ENCODE measurements at places on chromosomes 3 and 15.

GRCh38 chr3:31851278-31851677 is 129.8 kb downstream of the OSBPL10 start:
- no peak for DNase-seq

DNA sequence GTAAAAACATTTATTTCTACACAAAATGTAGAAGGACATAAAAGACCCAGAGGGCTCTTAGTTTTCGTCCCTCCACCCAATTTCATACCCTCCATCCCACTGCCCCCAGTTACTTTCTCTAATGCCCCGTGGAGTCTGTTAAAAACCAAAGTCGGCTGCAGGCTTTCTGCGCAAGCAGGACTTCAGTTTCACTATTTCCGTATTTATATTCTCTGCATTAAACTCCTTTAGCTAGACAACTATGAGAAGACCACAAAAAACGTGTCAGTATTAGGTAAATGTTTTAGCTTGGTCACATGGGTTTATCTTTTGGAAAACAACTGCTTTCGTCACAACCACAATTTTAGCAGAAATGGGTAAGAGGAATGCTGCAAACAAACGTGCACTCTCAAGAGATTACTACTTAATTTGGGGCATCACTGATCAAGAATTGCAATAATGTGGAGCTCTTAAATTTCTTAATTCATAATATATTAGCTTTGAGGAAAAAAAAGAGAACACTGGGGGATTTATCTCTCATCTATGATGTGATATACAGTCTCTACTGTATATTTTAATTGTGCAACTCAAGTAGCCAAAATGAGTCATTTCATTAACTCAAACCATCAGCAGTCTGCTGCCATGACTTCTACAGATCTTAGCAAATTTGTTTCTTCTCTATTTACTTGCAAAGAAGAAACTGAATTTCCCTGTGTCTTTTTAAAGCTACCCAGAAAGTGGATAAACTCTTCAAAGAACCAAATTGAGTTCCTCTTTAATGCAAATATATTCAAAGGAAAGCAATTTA is 740 bp upstream of the NSMCE3 start:
- DNase-seq: no peak

DNA sequence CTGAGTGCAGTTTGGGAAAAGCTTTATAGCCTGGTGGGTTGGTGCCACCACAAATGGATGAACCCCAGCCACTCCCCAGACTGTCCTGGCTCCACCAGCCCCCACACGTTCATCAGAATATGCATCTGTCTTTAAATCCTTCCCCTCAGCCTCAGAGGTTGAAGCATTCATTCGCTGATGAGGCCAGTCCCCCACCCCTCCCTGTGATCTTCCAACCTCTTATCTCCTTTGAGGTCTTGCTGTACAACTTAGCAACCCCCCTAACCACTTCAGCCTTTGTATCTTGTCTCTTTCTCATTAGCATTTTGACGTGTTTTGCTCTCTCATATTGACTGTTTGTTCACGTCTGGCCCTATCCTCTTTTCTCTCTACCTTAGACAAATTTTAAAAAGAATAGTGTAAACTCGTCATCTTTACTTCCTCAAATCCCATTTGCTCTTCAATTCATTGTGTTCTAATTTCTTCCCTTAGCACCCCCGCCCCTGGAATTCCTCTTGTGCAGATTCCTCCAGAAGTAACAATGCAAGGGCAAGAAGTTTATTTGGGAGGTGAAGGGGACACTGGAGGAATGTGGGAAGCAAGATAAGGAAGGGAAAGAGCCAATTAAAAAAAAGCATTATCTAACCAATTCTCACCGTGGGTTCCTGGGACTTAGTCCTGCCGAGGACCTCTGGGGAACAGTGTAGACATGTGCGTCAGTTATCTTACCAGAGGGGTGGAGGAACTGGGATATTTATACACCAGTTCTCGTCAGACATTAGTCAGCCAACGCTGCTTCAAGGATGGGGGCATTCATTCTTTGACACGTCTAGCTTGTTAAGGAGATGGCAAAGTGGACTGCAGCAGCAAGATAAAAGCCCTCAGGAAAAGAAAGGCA is 38.6 kb downstream of the MOBP start:
- no peak for DNase-seq

DNA sequence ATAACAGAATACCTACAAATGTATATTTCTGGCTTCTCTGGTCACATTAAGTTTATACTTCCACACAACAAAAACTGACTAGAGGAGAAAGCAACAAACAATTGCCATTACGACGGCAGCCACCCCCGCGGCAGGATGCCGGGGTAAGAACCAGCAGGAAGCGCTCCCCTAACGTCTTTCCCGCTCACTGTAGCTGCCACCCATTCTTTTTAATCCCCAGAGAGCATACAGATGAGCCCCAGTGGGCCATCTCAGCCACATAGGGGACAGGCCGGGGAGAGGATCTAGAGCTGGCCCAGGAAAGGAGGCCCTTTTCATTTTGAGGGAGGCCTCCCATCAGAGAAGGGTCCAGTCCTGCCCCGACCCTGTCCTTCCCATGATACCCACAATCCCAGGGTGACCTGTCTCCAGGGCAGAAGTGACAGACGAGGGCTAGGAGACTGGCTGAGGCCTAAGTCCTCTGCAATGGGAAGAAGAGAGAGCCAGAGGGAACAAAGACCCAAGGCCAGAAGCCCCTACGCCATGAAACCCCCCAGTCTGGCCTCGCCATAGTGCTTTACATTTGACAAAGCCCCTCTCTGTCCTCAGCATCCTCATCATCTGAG is 3.6 kb upstream of the CALML4 start:
- DNase-seq: no peak

DNA sequence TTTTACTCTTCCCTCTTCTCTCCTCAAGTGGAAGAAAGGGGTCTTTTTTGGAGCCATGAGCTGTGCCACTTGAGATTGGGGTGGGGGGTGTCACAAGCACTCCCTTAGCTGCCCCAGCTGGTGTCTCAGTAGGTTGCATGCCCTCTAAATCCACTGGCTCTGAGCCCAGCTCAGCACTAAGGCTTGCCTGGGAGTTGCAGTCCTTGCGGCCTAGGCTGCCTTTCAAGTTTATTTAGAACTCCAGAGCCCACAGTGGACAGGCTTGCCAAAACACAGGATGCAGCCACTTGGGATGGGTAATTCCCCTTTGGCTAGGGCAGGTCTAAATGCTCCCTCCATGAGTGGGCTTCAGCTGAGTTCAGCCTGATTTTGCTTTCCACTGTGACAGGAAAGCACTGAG is 24.7 kb downstream of the C3orf20 start:
- no peak for DNase-seq

GRCh38 chr3:190718097-190718496 is 144.4 kb downstream of the GMNC start:
- DNase-seq: no peak

GRCh38 chr3:115019900-115020299 is 127.2 kb downstream of the ZBTB20 start:
- no peak for DNase-seq

GRCh38 chr3:161203485-161204098 is 17.5 kb upstream of the NMD3 start:
- DNase-seq: no peak

DNA sequence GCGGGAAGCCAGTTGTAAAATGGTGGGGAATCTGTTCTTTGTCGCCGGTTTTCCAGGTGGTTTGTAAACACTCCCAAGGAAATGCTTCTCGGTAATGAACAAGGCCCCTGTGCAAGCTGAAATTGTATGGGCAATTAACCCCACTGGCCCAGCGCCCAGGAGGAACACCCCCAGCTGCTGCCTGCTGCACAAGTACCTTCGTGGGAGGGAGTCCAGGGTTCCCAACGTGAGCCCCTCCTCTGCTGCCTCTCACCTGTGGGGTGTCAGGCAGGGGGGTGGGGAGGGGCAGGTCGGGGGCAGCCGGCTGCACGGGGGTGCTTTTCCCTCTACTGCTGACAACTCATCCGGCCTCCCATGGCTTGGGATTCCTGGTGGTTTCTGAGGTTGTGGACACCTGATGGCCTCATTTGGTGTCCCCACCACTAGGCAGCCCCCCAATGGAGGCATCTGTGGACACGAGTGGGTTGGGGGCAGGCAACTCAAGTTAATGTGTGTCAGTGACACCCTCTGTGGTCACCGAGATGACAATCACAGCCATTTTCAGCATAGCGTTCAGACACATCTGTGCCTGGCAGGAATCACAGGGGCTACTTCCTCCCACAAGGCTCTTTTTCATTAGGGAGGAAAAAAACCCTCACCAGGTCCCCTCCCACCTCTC is 35.6 kb upstream of the PRR23E start:
- no peak for DNase-seq

DNA sequence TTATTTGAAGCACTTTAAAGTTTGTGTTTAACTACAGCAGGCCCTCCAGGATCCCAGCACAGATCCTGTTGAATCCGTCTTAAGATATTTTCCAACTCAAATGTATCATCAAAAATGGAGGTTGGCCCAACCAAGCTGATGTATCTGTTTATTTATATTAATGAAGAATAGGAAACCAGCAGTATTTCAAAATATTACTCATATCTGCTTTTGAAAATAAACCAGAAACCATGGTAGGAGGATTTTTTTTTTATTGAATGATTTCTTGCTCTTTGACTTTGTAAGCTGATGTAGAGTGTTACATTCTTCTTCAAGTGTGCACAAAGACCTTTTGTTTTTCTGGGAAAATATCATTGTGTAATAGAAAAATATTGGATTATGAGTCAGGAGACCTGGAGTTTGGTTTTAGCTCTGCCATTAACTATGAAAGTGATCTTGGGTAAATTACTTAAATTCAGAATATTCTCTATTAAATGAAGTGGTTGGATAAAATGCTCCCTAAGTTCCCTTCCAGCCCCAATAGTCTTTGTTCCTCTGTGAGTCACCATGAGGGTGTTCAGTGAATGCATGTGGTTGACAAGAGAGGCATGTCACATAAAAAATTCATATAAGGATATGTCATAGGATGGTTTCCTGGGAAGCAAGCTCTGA is 221.3 kb upstream of the GAP43 start:
- no peak for DNase-seq

GRCh38 chr3:58333206-58334012 is 717 bp downstream of the PXK start:
- DNase-seq: no peak

GRCh38 chr15:59063042-59063441 is 41.9 kb upstream of the CCNB2 start:
- DNase-seq: no peak

GRCh38 chr3:38721207-38721772 is 71.8 kb upstream of the SCN5A start:
- DNase-seq: no peak

DNA sequence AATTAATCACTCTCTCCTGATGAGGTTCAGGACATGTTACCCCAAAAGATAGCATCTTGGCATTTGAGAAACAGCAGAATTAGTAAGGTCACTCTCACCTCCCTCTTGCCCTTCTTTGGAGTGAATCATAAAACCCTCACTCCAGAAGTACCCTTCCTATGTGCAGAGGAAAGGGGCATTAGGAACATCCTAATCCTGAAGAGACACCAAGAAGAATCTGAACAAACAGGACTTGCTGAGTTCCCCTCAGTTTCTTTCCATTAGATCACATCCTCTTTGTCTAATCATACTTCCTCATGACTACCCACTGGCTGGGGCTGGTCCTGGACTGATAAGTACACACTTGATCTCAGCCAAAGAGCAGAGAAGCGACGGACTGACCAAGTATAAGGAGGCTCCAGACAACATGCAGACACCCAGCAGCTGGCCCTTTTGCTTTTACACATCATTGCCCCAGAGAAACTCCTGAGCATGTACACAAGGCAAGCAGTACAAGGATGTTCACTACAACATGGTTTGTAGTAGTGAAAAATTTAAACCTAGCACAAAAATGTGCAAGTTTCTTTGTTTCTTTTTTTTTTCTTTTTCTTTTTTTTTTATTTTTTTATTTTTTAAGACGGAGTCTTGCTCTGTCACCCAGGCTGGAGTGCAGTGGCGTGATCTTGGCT is 15.0 kb upstream of the TM6SF1 start:
- DNase-seq: no peak

DNA sequence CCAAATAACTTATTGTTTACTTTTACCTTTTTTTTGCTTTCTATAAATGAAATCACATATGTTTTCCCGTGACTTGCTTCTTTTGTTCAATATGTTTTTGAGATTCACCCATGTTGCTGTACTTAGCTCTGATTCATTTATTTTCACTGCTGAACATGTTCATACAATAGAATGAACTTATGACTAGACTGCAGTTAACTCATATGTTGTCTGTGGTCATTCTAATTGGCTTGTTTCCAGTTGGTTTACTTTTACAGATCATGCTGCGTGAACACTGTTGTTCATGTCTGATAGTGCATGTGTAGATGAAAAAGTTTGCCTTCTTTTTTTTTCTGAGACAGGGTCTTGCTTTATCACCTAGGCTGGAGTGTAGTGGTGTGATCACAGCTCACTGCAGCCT is 31.6 kb upstream of the SV2B start:
- DNase-seq: no peak

Measured in stimulated activated CD8-positive, alpha-beta memory T cell treated with anti-CD3 and anti-CD28 coated beads, Interleukin-12 subunit alpha, Interleukin-12 subunit beta, amount 100 ng/mL, for 1 hour (primary cell).